ENCODE measurements at places on chromosomes 1 and 21. TPM values are rescaled to one million over a fixed set of nuclear protein-coding genes. Genes with fewer than 3 reads are reported as not detected.
A peak's percentile ranks its signal among the peaks of the same experiment; 100 is the strongest.

The ZFP69B gene
- 0.91 TPM for total RNA-seq

The MAP1LC3C gene
- 16.7 TPM for total RNA-seq

The HSF2BP gene
- 0.66 TPM for total RNA-seq

The HUNK gene
- total RNA-seq: 0.42 TPM

The RPL5 gene
- 2,182 TPM for total RNA-seq

The OR10K1 gene
- not detected for total RNA-seq

The CHI3L1 gene
- not detected for total RNA-seq

The PRKCZ gene
- 5.4 TPM for total RNA-seq

The KANK4 gene
- total RNA-seq: 0.84 TPM

GRCh38 chr1:6753320-6754140 is 31.7 kb upstream of the CAMTA1 start:
- no peak for DNase-seq

- DNase-seq: no peak
Measured at GRCh38 chr1:67604778-67605177, 80.2 kb upstream of the GADD45A start.

GRCh38 chr1:224497714-224498573 is 63.3 kb upstream of the WDR26 start:
- DNase-seq: no peak

DNA sequence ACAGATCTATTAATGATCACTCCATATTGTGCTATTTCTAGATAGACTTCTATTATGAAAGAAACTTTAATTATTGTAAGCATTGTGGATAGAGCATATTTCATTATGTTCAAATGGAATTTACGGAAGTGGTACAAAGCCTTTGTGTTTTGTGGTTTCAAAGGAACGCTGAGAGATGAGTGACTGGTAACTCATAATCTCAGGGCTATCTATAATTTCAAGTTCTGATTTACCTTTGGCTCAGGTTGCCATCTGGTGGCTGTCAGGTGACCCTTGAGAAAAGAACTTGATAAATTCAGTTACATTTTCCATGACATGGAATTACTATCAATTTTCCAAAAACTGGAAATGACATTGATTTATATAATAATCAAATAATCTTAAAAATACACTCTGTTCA is 12.2 kb downstream of the NTNG1 start:
- DNase-seq: no peak

- DNase-seq: no peak
Measured at GRCh38 chr1:200128944-200129879, 101.7 kb downstream of the NR5A2 start.

- DNase-seq: no peak
Measured at GRCh38 chr1:192973202-192973601, 86.0 kb downstream of the UCHL5 start.

DNA sequence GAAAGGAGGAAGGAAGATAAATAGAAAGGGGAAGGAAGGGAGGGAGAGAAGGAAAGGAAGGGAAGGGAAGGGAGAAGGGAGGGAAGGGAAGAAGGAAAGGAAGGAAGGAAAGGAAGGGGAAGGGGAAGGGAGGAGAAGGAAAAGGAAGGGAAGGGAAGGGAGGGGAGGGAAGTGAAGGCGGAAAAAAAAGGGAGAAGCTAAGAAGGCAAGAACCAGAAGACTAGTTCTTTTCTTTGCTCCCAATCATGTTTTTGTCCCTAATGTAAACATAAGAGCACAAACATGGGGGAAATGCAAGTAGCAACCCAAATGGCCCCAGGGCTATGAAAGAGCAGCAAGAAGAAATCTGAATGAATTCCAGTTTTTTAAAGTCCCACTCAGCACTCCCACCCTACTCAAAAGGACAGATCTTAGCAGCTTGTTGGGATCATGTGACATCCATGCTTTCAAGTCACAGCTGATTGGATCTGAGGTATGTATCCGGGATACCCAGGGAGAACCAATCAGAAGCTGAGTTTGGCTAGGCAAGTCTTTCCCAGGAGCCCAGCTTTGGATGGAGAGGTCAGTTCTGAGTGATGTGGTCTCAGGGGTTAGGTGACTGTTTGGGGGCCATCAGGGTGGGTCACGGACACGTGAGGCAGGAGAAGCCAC is 24.2 kb upstream of the FHAD1 start:
- no peak for DNase-seq

DNA sequence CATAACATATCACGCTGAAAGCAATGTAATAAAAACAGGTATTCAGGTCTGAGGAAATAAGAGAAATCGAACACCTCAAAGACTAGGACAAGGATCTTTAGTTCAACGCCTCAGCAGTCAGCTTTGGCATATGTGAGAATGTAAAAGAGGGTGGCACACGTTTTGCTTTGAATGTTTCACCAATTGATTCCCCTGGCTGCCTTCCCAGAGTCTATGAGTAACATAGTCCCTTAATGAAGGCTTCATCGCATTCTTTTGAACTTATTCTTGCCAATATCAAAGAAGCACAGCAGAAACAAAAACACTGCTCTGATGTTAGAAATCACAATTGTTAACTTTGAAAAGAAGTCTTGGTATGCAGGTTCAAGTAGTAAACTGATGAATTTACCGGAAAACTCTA is 764.8 kb downstream of the ADGRL2 start:
- no peak for DNase-seq

DNA sequence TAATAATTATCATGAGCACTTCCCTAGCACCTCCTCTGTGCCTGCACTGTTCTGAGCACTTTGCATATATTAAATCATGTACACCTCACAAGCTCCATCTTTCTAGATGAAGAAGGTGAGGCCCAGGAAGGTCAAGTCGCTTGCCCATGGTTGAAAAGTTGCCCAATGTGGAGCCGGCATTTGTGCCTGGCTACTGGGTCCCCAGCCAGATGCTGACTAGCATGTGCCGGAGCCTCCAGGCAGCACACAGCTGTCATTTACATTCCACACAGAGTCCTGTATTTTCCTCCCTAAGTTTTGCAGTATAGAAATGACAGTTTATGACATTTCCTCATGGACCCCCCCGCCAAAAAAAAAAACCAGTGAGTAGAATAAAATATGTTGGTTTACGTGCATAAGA is 94.3 kb downstream of the BCAR3 start:
- no peak for DNase-seq

GRCh38 chr1:30378991-30379581 is 344.3 kb downstream of the MATN1 start:
- DNase-seq: no peak

DNA sequence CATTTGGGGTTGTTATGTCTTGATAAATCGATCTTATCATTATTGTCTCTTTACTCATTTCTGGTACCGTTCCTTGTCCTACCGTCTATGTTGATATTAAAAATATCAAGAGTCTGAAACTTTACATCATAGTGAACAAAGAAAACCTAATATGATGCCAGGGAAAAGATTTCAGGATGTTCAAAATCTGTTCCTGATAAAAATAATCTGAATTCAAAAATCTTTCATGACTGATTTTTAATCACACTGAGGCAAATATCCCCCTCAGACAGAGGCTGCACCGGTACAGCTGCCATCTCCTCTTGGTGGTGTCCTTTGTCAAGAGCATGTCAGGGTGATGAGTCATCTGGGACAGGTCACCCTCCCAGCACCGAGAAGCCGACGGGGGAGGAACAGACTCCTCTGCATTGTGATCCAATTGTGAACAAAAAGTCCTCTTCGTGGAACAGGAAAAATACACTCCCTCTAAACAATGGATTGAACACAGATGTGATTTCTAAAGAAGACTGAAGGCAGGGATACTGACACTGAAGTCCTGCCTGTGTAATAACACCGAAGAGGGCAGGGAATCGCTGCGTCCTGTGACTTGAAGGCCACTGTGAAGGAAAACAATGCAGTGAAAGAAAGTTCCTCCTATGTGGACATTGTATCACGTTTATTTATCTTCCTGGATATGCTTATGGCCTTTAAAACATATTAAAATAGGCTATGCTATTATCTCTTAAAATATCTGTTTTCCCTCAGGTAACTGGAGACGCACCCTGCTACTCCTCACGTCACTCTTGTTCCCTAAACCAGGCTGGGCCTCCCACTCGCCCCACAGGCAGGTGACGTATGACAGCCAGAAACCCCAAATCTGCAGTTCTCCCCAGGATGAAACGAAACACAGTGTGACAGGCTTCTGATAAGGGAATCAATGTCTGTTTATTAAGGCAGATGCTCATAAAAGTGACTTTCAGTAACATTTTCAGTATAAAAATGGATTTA is 4.3 kb upstream of the SPATC1L start:
- DNase-seq: peak; percentile 92

GRCh38 chr1:82879701-82880305 is 1079.1 kb downstream of the ADGRL2 start:
- no peak for DNase-seq

- DNase-seq: no peak
Measured at GRCh38 chr1:42941640-42942330, 16.9 kb downstream of the SLC2A1 start.

DNA sequence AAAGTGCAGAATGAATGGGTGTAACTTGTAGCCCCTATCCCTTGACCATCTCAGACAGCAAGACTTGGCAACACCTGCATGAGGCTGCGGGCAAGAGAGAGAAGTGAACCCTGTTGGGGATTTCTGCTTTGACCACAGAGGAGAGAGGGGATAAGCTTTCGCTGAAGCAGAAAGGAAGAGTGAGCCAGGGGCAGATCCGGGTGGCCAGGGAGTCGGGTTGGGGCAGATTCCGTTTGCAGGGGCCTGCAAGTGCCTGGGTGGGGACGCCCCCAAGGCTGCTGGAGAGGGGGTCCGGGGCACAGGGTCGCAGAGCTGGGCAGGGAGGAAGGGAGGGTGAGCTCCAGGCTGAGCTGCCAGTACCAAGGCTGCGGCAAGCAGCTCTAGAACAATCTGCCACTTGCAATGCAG is 25.3 kb upstream of the PIK3CD start:
- no peak for DNase-seq

DNA sequence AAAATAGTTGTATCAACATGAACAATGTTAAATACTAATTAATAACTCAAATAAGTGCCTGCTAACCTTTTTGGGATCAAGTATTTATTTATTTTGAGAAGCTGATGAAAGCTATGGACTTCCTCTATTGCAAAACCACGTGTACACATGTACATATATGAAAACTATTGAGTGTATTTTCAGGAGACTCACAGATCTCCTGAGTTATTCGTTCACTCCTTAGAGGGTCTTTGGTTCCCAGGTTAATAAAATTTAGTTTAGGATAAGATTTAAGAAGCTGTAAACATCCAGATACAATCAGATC is 130.5 kb downstream of the DISC1 start:
- no peak for DNase-seq

All from esophagus muscularis mucosa (tissue), 4 donors.